ENCODE measurements at places on chromosomes 7 and 10. TPM values are rescaled to one million over a fixed set of nuclear protein-coding genes. Genes with fewer than 3 reads are reported as not detected.
A peak's percentile ranks its signal among the peaks of the same experiment; 100 is the strongest.

- no peaks in the 10 kb centered on the region for H3K27me3 ChIP-seq
- no peak overlapping the region for H3K27ac ChIP-seq
- no peak for DNase-seq
- H3K4me1 ChIP-seq: no peaks in the 10 kb centered on the region
- H3K36me3 ChIP-seq: no peaks in the 10 kb centered on the region
- no peak overlapping the region for H3K4me3 ChIP-seq
Measured at GRCh38 chr7:34761627-34762026, 103.6 kb downstream of the NPSR1 start.

DNA sequence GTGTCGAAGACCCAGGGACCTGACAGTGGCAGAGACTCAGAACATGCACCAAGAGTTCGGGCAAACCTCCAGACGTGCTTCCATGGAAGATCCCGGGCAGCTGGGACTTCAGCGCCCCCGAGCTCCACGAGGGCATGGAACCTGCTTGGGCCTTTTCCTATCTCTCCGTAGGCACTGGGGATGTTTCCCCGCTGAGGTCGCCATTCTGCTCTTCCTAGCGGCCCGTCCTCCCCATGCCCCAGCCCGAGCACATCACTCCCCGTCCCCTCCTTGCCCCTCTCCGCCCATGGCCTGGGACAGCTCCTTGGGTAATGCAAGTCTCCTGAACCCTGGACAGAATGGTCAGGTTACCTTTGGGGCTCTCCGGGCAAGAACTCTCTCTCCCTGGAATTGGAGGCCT is 32.3 kb upstream of the SHH start:
- no peaks in the 10 kb centered on the region for H3K4me1 ChIP-seq
- no peak overlapping the region for H3K27ac ChIP-seq
- H3K27me3 ChIP-seq: no peaks in the 10 kb centered on the region
- DNase-seq: no peak

- H3K36me3 ChIP-seq: no peaks in the 10 kb centered on the region
- peak within 1 kb of the TSS; percentile 88 for H3K4me3 ChIP-seq
- DNase-seq: peak; percentile 63
- H3K27ac ChIP-seq: peak within 1 kb of the TSS; percentile 97
Measured at GRCh38 chr7:5423306-5423975, at the start of gene TNRC18. Gene TNRC18 (minus strand): TSS chr7:5423834. CDS start chr7:5421246, 2,588 bp downstream.

OGDHL gene
- 35.1 TPM for total RNA-seq

GRCh38 chr10:66982792-66983474 is 57.1 kb downstream of the LRRTM3 start:
- H3K36me3 ChIP-seq: no peaks in the 10 kb centered on the region
- H3K4me3 ChIP-seq: no peak overlapping the region
- no peaks in the 10 kb centered on the region for H3K27me3 ChIP-seq
- H3K4me1 ChIP-seq: no peaks in the 10 kb centered on the region
- H3K27ac ChIP-seq: no peak overlapping the region

DNA sequence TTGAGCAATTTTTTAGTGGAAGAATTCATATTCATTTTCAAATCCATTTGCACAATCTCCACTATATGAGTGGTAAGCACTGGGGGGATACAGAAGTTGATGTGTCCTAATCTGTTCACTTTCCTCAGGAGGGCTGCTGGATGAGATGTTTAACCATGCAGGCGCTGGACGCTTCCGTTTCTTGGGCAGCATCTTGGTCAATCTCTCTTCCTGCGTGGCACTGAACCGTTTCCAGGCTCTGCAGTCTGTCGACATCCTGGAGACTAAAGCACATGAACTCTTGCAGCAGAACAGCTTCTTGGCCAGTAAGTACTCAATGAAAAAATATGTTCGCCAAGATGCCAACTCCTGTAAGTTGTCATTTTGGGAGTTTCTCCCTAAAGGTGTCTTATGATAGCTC is 179.3 kb downstream of the ABCA13 start:
- no peaks in the 10 kb centered on the region for H3K36me3 ChIP-seq
- H3K27ac ChIP-seq: no peak overlapping the region
- H3K27me3 ChIP-seq: no peaks in the 10 kb centered on the region
- no peak for DNase-seq
- H3K4me1 ChIP-seq: no peaks in the 10 kb centered on the region

- H3K4me3 ChIP-seq: peak overlapping the region; percentile 86
- peak overlapping the region; percentile 94 for H3K27ac ChIP-seq
- peaks cover 62% of the 10 kb centered on the region for H3K4me1 ChIP-seq
- no peak for DNase-seq
Measured at GRCh38 chr10:80204677-80205476, 460 bp downstream of the ANXA11 start.

DNA sequence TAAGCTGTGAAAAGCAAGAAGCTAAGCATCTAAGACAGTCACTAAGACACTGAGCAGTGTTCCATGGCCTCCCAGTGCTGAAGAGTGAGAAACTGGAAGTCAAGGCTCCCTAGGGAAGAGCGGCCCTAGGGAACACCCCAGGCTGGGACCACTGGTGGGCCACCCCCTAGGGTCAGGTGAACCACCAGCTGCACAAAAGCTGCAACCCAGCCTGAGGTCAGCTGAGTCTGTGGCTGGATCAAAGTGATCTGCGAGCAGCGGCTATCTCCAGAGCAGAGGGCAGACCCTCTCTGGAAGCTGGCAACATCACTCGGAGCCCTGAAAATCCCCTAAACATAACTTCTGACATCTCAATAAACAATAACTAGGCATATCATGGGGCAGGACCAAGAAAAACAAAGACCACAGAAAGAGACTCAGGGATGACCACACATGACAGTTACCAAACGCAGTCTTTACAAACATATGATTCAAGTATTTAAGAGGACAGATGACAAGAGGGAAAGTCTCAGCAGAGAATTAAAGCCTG is 125.8 kb downstream of the DLG5 start:
- peak overlapping the region; percentile 51 for H3K27ac ChIP-seq
- no peaks in the 10 kb centered on the region for H3K27me3 ChIP-seq
- peaks cover 51% of the 10 kb centered on the region for H3K36me3 ChIP-seq
- H3K4me3 ChIP-seq: no peak overlapping the region
- no peak for DNase-seq

COX19 gene
- total RNA-seq: 13.2 TPM

- H3K27me3 ChIP-seq: peaks cover 8% of the 10 kb centered on the region
- H3K27ac ChIP-seq: no peak overlapping the region
- H3K4me1 ChIP-seq: peaks cover 5% of the 10 kb centered on the region
- DNase-seq: no peak
Measured at GRCh38 chr10:69616358-69616757, 13.7 kb upstream of the FAM241B start.

- H3K4me1 ChIP-seq: no peaks in the 10 kb centered on the region
- H3K27me3 ChIP-seq: no peaks in the 10 kb centered on the region
- H3K4me3 ChIP-seq: no peak overlapping the region
- H3K27ac ChIP-seq: no peak overlapping the region
- H3K36me3 ChIP-seq: no peaks in the 10 kb centered on the region
- DNase-seq: no peak
Measured at GRCh38 chr10:11636697-11637303, 25.4 kb upstream of the USP6NL start.

DNA sequence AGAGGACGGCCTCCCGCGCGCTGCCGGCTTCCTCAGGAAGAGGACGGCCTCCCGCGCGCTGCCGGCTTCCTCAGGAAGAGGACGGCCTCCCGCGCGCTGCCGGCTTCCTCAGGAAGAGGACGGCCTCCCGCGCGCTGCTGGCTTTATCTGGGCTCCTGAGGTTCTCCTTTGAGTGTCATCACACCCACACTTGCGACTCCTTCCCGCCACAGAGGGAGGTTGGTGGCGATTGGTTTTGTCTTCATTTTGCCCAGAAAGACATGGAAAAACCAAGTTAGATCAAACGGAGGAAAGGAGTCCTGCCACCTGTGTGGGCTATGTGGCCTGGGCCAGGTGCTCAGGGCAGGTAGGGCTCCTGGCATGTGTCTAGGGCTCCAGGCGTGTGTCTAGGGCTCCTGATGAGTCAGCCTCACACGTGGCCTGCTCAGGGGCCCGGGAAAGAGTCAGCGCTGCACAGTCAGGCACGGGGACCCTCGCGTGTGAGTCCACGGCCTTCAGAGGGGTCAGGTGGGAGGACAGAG is 138.0 kb downstream of the VIPR2 start:
- DNase-seq: no peak
- no peaks in the 10 kb centered on the region for H3K27me3 ChIP-seq
- no peaks in the 10 kb centered on the region for H3K36me3 ChIP-seq
- H3K4me3 ChIP-seq: no peak overlapping the region
- H3K27ac ChIP-seq: no peak overlapping the region

GRCh38 chr7:70142247-70142932 is 544.1 kb downstream of the AUTS2 start:
- H3K27me3 ChIP-seq: no peaks in the 10 kb centered on the region
- no peak overlapping the region for H3K27ac ChIP-seq
- no peak overlapping the region for H3K4me3 ChIP-seq
- DNase-seq: no peak
- H3K4me1 ChIP-seq: no peaks in the 10 kb centered on the region

DNA sequence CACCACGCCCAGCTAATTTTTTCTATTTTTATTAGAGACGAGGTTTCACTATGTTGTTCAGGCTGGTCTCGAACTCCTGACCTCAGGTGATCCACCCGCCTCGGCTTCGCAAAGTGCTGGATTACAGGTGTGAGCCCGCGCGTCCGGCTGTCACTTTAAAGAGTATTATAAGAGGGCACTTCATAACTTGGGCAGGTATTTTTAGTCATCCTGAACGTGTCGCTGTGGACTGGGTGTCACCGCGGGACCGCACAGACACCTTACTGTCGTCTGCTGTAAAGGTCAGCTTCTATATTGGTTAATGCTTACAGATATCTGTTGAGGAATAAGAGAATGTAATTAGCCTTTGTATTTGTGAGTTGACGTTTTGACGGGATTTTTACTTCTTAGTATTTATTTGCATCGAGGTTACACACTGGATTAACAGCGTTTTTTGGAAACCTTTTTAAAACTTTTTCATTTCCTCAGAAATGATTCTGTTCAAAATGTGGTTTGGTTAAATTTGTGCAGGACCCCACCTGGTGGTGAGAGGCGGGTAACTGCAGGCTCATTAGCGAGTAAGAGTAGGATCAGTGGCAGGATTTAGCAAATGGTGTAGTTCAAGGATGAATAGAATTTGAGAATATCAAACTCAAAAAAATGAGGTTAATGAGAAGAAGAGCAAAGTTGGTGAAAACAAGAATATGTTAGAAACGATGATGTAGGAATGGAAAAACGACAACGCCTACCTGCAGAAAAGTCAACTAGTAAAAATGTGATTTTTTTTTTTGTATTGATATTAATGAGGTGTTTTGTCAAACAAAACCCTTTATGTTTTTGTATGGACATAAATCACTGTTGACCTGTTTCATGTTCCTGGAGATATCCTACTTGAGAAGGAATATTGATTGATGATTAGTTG is 3.2 kb downstream of the DNAJB6 start:
- peaks cover 42% of the 10 kb centered on the region for H3K36me3 ChIP-seq
- no peaks in the 10 kb centered on the region for H3K27me3 ChIP-seq
- H3K4me3 ChIP-seq: peak overlapping the region; percentile 87
- peak; percentile 68 for DNase-seq
- peak overlapping the region; percentile 48 for H3K27ac ChIP-seq
- H3K4me1 ChIP-seq: peaks cover 63% of the 10 kb centered on the region

GRCh38 chr7:19079066-19079465 is 38.4 kb downstream of the TWIST1 start:
- H3K4me3 ChIP-seq: no peak overlapping the region
- no peak for DNase-seq
- no peaks in the 10 kb centered on the region for H3K27me3 ChIP-seq
- H3K27ac ChIP-seq: peak overlapping the region; percentile 51

CCDC172 gene
- 3.0 TPM for total RNA-seq

- H3K36me3 ChIP-seq: peaks cover 35% of the 10 kb centered on the region
- no peaks in the 10 kb centered on the region for H3K27me3 ChIP-seq
- no peak overlapping the region for H3K27ac ChIP-seq
- H3K4me3 ChIP-seq: no peak overlapping the region
- peaks cover 12% of the 10 kb centered on the region for H3K4me1 ChIP-seq
Measured at GRCh38 chr7:102421706-102422240, 11.6 kb upstream of the ORAI2 start.

DNA sequence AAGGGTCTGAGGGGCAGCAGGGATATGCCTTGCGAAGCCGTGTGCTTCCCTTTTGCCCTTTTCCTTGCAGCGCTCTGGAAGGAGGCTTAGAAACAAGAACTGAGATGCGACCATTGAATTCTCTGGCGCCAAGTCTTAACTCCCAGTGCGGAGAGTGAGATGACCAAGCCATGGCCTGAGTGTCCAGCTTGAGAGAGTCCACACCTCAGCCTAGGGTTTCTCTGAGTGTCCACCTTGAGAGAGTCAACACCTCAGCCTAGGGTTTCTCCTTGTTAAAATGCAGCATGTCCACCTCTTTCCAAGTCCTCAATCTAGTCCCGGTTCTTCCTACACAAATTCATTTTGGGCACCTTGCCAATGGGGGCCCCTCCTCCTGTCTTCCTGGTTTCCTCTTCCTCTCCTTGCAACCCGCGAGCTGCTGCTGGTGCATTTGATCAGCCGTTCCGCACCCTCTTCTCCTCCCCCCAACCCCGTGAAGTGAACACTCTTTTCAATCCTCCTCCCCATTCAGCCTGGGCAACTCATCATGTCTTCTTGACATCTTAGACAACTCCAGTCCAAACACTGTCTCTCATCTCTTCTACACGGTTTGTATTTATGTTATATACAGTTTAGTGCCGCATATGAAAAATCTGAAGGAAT is 178.2 kb upstream of the PITRM1 start:
- no peaks in the 10 kb centered on the region for H3K27me3 ChIP-seq
- no peak overlapping the region for H3K4me3 ChIP-seq
- peaks cover 4% of the 10 kb centered on the region for H3K4me1 ChIP-seq
- H3K27ac ChIP-seq: no peak overlapping the region
- DNase-seq: no peak

GPR158 gene
- total RNA-seq: 0.44 TPM

DNA sequence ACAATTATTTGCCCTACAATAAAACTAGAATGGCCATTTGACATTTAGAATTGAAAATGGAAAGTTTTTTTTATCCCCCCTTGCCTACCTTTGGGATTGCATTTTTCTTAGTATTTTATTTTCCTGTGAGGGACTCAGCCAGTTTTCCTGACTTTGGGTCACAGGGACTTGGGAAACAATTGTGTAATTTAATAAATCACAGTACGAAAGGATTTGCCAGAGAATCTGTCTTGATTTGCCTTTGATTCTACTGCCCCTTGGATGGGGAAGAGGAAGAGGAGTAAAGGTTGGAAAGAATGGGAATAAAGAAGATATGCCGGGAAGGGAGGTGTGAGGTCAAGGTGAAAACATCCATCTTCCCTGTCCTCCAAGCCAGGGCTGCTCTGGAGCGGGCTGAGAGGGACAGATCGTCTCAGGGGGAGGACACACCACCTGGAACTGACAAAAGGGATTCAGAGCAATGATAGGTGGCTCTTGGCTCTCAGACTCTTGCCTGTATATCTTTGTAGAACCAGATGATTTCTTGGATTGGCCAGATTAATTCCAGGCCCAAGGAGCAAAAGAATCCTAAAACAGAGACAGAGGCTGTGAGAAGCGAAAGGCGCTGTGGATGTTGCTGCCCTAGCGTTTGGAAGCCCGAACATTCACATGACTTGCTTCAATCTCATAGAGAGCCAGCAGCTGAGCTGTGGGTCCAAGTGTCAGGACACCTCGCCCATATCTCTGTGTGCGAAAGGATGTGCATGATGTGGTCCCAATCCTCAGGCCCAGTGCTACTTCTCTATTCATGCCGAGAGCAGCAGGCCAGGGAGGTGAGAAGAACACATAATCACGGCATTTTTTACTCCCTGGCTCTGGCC is 50.3 kb upstream of the ZEB1 start:
- H3K27me3 ChIP-seq: no peaks in the 10 kb centered on the region
- H3K27ac ChIP-seq: no peak overlapping the region
- H3K36me3 ChIP-seq: no peaks in the 10 kb centered on the region
- H3K4me1 ChIP-seq: no peaks in the 10 kb centered on the region
- no peak for DNase-seq
- no peak overlapping the region for H3K4me3 ChIP-seq

- peaks cover 30% of the 10 kb centered on the region for H3K36me3 ChIP-seq
- H3K27ac ChIP-seq: no peak overlapping the region
- no peak for DNase-seq
Measured at GRCh38 chr7:110484356-110484755, 606.6 kb upstream of the LRRN3 start.

JAZF1 gene
- 11.9 TPM for total RNA-seq

ZSCAN25 gene
- total RNA-seq: 16.3 TPM

TMEM140 gene
- total RNA-seq: 0.14 TPM

All from WTC11 (cell line).